SJCRH30 (cell line): ENCODE measurements at places on chromosomes 12 and 14. TPM values are rescaled to one million over a fixed set of nuclear protein-coding genes. Genes with fewer than 3 reads are reported as not detected.
A peak's percentile ranks its signal among the peaks of the same experiment; 100 is the strongest.

DNA sequence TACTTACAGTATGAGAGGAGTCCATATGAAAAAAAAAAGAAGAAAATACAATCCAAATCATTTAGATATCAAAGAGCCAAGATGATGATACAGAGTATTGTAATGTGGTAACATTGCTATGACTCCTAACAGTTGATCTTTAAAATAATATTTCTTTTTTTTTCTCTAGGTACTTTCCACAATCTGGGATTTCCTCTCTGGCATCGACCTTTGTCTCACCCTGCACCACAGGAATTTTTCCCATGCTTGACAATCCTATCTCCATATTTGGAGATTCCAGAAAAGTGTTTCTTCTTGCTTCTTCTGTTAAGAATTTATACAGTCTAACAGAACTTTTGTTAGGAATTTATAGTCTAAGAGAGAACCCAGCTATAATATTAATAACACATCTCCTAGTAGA is 184.4 kb downstream of the ITPR2 start:
- peak; percentile 11 for DNase-seq

GRCh38 chr12:28079539-28079938 is 107.0 kb upstream of the PTHLH start:
- DNase-seq = peak; percentile 21

- no peak for DNase-seq
These were observed 42.9 kb downstream of the CMAS start for GRCh38 chr12:22088886-22089285.

DNA sequence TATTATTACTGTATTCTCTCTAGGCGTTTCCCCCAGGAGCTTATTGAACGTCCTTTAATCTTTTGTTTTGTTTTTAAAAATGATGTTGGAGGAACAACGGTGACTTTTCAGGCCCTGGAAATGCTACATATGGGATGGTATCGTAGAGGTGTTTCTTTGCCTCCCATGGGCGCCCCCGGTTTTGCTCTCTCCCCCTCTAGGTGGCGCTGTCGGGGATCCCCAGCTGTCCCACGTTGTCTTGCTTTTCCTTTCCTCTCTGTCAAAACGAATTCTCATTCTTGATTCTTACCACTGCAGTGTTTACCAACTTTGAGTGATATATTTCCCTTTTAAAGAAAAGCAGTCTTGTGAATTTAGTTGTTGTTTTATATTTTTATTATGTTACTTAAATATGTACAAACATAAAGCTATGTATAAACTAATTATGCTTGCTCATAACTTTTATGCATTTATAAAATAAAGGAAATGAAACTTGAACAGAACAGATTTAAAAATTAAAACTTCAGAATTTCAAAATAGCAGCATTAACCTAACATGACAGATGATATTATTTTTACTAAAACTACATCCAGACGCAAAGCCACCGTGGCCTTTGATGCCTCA is 171.9 kb downstream of the RGS6 start:
- peak; percentile 50 for DNase-seq

DNA sequence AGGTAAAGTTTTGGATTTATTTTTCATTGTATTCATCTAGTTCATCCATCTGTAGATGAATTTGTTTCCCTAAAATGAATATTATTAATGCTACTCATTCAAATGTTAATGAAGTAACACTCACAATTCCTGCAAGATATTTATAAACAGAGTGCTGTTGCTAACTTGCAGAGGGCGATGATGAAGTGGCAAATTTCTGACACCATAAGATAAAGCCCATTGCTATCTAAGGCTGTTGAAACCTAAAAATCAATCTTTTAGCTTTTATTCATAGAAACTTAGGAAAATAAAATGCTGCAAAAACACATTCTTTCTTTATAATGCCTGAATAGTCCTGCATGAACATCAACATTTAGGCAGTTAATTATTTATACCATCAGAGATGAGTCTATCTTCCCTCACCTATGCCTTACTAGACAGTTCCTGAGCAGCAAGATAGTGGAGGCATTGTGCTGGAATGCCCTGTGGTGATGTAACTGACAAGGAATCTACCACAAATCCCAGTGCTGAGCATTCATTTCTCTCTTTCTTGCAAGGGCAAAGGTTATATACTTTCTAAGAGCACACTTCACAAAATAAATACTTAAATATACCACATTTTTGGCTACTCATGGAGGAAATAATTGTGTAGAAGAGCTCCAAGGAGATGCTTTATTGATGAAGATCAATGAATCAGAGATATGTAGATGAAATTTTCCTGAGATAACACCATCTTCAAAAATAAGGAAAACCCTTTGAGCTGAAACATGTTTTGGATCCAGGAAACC is 57.6 kb downstream of the LMNTD1 start:
- peak; percentile 82 for DNase-seq

GRCh38 chr12:116135209-116135930 is 142.1 kb downstream of the MED13L start:
- peak; percentile 37 for DNase-seq

DNA sequence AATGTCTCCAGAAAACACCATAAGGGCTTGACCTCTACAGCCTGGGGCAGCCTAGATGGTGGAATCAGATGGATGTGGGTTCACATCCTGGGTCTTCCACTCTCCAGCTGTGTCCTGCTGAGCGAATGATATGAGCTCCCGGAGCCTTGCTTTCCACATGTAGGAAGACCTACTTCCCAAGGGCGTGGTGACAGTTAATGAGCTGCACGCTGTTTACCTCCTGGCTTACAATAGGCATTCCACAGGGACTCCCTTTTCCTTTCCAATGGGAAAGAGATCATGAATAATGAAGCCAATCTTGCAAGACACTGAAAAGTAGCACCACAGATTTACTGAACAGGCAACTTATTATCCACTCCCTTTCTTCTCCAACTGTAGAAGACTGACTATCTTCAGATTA is 46.1 kb downstream of the TMTC1 start:
- DNase-seq = no peak

DNA sequence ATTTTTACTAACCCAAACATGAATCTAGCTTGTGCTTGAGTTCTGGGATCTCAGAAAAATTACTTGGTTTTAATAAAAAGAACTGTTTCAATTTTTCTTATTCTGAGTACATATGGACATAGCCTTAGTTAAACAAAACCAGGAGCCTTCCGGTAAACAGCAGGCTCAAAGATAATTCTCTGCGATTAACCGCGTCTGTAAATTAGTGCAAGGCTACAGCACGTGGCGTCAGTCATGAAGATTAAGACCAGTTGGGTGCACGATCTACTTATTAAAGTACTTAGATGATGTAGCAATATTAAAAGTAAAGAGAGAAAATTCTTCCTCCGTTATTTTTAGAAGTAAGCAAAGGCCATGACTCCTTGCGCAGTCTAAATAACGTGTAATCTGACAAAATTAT is 700 bp downstream of the KCNJ8 start:
- no peak for DNase-seq

DNA sequence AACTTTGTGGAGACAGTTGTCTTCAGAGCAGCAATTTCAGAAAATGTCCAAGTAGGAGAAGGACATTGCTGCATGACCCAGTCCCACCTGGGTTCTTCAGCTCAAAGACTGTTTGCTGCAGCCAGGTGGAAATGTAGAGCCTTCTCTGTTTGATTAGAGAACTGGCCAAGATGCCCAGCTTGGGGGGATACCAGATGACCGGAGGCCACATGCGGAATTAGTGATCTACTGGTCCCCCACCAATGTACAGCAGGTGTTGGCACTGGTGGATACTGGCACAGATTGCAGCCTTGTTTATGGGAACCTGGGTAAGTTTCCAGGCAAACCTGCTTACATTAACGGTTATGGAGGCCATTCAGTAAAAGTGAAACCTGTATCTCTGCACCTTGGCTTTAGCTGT is 555.3 kb downstream of the SLC6A15 start:
- DNase-seq = no peak

DNA sequence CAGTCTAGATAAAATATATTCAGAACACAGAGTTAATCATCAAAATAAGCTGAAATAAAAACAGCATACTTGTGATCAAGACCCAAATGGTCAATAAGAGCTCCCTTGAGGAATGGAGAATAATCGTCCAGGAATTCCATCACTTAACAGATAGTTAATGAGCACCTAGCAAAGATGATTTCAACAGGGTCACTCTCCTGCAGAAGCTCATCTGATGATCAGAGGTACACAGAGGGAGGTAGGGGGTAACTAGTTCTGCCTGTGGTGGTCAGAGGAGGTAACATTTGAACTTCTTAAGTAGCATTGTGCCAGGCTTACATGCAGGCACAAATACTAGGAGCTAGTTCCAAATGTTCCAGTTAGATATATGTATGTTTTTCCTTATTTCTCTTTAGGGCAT is 9.5 kb downstream of the MED13L start:
- DNase-seq = no peak

- no peak for DNase-seq
These were observed 18.3 kb upstream of the SLC38A2 start for GRCh38 chr12:46390881-46391280.

GRCh38 chr14:97253756-97254155 is 456.6 kb downstream of the VRK1 start:
- no peak for DNase-seq

- DNase-seq = no peak
These were observed 1001.8 kb downstream of the BCL11B start for GRCh38 chr14:98270201-98270600.

DNA sequence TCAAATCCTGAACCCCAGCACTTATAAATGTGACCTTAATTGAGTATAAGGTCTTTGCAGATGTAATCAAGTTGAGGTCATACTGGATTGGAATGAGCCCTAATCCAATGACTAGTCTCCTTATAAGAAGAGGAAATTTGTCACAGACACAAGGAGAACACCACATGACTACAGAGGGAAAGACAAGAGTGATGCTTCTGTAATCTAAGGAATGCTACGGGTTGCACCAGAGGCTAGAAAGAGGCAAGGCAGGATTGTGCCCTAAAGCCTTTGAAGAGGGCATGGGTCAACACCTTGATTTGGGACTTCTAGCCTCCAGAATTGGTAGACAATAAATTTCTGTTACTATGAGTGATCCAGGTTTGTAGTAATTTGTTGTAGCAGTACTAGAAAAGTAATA is 135.0 kb downstream of the FOXG1 start:
- no peak for DNase-seq

DNA sequence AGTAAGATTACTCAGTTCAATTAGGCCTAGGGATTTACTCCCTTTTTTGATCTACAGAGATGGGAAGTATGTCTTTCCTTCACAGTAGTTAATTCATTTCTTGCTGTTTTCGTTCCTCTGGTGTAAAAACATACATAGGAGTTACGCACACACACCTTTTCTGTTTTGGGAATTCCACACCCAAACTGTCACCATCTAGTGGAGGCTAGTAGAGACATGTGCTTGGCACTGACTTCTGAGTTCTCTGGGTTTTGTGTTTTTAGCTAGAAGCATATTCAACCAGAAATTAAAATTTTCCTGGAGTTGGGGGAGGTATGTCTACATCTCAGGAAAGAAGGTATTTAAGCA is 1.4 kb downstream of the SUSD6 start:
- DNase-seq = no peak

GRCh38 chr12:58509116-58509885 is 411.0 kb downstream of the LRIG3 start:
- peak; percentile 63 for DNase-seq

- peak; percentile 2 for DNase-seq
These were observed 5.5 kb upstream of the SLC24A4 start for GRCh38 chr14:92317511-92317910.

GRCh38 chr12:55760663-55761062 is 17.7 kb downstream of the GDF11 start:
- no peak for DNase-seq

DNA sequence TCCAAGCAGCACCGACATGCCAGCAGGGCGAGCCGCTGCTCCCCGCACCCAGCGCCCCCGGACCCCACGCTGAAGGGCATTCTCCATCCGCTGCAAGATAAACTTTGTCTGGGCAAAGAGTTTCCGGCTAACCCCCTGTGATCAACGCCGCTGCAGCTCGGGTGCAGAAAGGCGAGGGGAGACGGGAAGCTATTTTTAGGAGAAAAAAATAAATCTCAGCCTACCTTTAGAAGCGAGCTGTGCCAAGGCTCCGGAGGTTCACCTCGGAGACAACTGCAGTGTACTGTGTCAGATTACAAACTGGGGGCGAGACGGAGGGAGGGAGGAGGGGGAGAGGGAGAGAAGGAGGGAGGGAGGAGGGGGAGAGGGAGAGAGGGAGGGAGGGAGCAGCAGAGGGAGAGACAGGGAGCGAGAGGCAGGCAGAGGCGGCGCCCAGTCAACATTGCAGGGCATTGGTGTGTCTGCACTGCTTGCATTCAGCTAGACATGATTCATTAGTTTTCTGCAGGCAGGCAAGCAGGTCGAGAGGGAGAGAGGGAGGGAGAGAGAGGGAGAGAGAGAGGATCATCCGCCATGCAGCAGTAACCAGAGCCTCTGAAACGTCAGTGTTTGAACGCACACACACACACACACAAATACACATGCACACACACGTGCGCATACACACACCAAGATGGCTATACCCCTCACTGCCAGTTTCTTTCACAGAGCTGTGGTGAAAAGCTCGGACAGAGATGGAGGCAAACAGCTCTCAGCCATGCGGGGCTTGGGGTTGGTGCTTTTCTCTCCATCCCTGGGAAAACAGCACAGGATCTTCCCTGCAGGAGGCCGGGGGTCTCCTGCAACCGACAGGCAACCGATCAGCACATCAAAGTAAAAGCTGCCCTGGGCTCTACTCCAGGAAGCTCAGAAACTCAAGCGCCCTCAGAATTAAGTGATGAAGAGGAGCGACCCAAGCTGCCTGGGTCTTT is at the start of gene RIMBP2:
Gene RIMBP2 (minus strand): TSS at position 302 of the 971 bp plus-strand sequence. CDS start 237,286 bp downstream, outside the sequence.
- DNase-seq = no peak

GRCh38 chr12:122788387-122788786 is 14.0 kb downstream of the CCDC62 start:
- no peak for DNase-seq

GRCh38 chr14:87014856-87015255 is 978.1 kb downstream of the GALC start:
- DNase-seq = no peak

DNA sequence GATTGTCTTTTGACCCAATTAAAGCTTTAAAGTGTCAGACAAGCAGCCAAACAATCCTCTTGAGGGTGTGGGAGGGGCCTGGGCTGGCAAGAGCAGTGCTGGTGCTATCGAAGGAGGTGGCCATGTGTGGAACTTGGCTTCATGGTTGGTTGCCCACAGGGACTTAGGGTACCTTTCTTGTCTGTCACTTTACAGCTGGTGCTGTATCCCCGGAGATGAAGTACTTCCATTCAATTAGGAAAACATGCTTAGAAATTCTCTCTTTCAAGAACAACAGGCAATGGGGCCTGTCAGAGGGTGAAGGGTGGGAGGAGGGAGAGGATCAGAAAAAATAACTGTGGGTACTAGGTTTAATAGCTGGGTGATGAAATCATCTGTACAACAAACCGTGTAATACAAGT is 86.5 kb downstream of the DAAM1 start:
- DNase-seq = no peak

GRCh38 chr12:91892081-91892855 is 253.4 kb downstream of the BTG1 start:
- DNase-seq = no peak

The MGP gene
- total RNA-seq = 2.8 and 3.2 TPM in 2 replicates

The VDR gene
- 0.10 TPM in 1 of 2 replicates, not detected in the other for total RNA-seq

The RFX4 gene
- total RNA-seq = 0.40 and 0.56 TPM in 2 replicates

The COQ10A gene
- 13.8 and 14.4 TPM in 2 replicates for total RNA-seq

The SERPINA9 gene
- total RNA-seq = not detected in 2 replicates

The PPP1R1A gene
- total RNA-seq = not detected in 2 replicates

The LAG3 gene
- total RNA-seq = 0.16 TPM in 1 of 2 replicates, not detected in the other

The LYZ gene
- 0.10 TPM in 1 of 2 replicates, not detected in the other for total RNA-seq

The ANKRD52 gene
- 12.0 and 12.5 TPM in 2 replicates for total RNA-seq

The RILPL2 gene
- 1.8 and 2.2 TPM in 2 replicates for total RNA-seq

The RAD51AP1 gene
- total RNA-seq = 63.1 and 75.4 TPM in 2 replicates

The CLEC9A gene
- total RNA-seq = not detected in 2 replicates

The GLIPR1L2 gene
- total RNA-seq = not detected in 2 replicates
